ENCODE measurements at places on chromosomes 3 and 15.
A peak's percentile ranks its signal among the peaks of the same experiment; 100 is the strongest.

DNA sequence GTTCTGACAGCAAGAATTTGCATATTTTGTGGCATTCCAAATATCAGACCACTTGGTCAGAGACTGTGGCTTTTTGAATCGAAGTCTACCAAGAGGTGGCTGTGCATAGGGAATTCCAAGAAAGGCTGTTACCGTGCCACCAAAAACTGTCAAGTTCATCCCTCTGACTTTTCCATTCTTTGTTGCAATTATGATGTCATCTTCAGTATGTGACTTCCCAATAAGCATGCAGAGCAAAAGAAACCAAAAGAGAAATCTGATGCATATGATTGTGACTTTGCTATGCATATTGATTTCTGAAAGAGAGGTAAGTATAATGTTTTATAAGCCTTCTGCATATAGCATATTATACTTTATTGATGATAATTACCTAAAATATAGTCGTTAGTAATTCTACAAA, 6.5 kb downstream of the BCHE start:
- no peak for DNase-seq

- DNase-seq: no peak
Observed at GRCh38 chr15:94704421-94704820, 473.1 kb downstream of the MCTP2 start.

DNA sequence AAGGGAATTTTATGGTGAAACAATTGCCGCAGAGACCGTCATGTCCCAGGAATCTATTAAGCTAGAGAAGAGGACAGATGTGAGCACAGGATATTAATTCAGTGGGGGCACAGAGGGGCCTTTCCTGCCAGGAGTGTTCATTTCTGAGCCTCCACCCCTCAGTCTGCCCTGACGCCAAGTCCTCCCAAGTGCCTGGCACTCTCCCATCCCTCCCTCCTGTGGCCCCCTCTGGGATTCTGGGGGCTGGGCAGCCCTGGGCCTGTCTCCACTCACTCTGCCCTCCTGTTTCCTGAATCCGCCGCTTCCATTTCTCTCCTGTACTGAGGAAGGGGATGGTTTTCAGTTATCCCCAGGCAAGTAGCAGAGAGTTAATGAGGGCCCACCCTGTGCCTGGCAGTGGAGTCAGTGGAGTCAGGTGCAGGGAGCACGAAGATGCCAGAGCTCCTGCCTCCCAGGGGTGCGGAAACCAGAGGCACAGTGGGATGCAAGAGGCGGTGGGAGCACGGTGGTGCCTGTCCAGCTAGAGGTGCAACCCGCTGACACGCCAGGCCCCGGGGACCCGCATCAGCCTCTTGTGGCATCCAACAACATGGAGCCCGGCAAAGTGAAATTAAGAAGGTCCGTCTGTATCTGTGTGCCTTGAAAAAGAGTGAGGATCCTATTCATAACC, 212.5 kb downstream of the XXYLT1 start:
- DNase-seq: no peak

DNA sequence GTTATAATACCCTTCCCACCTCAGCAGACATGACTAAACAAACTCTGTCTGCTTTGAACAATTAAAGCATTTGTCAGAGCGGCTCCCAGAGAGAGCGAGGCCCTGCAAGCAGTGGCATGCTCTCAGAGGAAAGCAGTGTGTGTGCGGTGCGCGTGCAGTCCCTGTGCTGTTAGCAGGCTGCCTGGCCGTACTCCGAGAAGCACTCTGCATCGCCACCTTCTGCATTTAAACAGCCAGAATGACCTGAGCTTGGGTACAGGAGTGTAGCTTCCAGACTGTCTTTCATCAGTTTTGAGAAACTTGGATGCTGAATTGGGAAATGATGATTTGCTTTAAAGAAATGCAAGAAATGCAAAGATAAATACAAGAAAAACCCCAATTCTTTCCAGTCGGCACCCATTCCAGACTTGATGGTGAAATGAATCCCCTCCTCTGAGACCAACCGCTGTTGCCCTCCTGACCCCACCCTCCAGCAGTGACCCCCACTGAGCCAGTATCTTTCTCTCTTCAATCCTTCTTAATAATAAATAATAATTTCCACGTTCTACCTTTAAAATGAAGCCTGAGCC, 113.5 kb downstream of the VGLL4 start:
- no peak for DNase-seq

- DNase-seq: no peak
Observed at GRCh38 chr3:81913886-81914663, 152.6 kb upstream of the GBE1 start.

GRCh38 chr3:58722561-58722960, 56.0 kb upstream of the FAM3D start:
- DNase-seq: no peak

DNA sequence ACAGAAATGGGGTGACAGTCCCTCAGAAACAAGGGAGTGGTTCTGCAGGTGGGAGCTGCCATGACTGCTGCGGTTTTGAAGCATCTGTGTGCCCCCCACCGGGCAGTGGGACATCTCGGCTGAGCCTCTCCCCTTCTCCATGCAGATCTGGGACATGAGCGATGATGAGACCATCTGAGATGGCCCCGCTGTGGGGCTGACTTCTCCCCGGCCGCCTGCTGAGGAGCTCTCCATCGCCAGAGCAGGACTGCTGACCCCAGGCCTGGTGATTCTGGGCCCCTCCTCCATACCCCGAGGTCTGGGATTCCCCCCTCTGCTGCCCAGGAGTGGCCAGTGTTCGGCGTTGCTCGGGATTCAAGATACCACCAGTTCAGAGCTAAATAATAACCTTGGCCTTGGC, 89.0 kb downstream of the VGLL4 start:
- DNase-seq: no peak

DNA sequence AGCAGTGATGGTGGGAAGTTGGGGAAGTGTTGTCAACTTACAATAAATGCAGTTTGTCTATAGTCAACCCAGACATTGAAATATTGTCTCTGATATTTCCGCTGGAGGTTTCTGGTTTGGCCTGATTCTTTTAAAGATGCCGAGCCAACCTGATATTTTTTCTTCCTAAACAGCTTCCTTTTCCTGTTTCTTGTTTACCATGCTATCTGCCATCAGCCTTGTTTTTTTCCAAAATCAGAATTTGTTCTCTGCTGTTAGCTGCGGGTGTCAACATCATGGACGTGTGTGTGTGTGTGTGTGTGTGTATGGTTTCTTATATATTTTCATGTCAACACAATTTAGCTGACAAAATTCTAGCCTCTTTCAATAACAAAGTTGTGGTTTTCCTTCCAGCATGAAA, 41.2 kb upstream of the XCR1 start:
- no peak for DNase-seq

GRCh38 chr3:84724877-84725276, 233.9 kb upstream of the CADM2 start:
- no peak for DNase-seq

DNA sequence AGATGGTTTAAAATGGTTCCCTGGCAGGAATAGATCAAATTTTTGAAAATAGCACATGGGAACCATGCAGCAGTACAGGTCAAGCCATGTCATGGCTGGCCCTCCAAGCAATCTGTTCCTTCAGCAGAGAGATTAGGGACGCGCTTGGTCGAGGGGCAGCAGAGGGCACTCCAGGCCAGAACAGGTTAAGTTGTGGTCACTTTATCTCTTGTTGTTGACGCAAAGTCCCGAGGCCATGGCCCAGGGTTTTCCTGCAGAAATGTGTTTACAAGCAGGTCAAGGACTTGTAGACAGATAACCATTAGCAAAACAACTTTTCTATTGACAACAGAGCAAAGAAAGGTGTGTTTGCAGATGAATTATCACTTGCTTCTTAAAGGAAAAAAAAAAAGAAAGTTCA, 570.0 kb upstream of the NR2F2 start:
- DNase-seq: peak; percentile 43

DNA sequence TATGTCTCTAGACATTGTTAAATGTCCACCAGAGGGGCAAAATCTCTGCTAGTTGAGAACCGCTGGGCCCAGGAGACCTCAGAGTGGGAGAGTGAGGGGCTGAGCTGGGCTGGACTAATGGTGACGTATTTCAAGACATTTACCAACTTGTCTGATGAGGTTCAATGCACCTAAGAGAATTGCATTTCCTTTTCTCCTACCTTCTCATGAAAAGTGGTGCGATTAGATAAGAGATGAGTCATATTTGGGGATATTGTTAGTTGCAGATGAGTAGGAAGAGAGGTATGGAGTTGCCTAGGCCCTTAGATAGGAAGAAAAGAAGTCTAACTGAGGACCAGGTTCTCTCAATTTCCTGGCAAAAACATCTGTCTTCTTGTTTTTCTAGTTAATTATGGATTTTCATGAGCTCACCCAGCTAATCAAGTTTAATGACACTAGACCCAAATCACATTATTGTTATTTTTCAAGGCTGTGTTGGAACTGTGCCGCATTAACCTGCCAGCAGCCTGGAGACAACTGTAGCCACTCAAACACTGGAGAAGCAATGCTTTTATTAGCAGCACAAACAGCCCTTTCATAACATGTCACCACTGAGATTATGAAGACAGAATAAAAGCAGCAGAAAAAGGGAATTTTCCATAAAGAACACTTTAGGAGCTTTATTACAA, 144.2 kb downstream of the PDCD6IP start:
- DNase-seq: no peak

- DNase-seq: no peak
Observed at GRCh38 chr3:179348325-179349013, 960 bp downstream of the MFN1 start.

DNA sequence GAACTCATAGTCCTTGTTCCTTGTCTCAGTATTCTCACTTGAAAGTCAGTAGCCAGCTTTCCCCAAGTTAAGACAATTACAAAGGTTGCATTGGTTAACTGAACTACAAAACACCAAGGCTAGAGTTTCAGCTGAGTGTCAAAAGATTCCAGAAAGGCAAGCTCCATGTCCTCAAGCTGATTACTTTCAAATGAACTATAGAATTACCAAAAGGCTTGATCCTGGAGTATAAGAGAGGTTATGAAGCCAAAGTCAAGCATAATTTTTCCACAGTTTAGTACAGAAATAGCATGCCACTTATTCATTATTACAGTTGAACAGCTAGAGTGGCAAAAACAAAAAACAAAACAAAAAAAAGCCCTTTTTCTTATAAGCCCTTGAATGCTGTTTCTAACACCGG, 51.9 kb downstream of the ZBTB20 start:
- no peak for DNase-seq

- DNase-seq: no peak
Observed at GRCh38 chr3:35849963-35850362, 210.6 kb downstream of the ARPP21 start.

DNA sequence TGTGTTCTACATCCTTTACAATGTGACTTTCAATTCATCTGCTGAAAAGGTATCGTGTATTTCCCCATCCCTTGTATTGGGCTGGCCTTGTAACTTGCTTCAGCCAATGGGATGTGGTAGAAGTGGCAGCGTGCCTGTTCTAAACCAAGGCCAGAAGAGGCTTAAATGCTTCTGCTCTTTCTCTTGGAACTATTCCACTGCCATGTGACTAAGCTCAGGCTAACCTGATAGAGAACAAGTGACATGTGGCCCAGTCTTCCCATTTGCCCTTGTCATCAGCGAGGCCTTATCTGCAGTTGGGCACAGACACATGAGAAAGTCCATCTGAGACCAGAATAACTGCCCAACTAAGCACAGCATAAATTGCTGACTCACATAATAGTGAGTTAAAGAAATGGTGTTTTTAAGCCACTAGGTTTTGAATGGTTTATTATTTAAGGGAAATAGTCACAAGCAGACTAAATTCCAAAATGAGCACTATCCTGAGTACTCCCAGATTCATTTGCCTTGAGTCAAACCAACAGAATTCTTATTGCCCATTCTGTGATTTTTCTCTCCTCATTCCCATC, 230.2 kb downstream of the CPNE4 start:
- DNase-seq: no peak

GRCh38 chr3:14297784-14298236, 104.6 kb upstream of the SLC6A6 start:
- DNase-seq: no peak

GRCh38 chr3:190076136-190076535, 44.6 kb downstream of the P3H2 start:
- DNase-seq: no peak

- no peak for DNase-seq
Observed at GRCh38 chr3:102018551-102018950, 169.2 kb downstream of the NFKBIZ start.

DNA sequence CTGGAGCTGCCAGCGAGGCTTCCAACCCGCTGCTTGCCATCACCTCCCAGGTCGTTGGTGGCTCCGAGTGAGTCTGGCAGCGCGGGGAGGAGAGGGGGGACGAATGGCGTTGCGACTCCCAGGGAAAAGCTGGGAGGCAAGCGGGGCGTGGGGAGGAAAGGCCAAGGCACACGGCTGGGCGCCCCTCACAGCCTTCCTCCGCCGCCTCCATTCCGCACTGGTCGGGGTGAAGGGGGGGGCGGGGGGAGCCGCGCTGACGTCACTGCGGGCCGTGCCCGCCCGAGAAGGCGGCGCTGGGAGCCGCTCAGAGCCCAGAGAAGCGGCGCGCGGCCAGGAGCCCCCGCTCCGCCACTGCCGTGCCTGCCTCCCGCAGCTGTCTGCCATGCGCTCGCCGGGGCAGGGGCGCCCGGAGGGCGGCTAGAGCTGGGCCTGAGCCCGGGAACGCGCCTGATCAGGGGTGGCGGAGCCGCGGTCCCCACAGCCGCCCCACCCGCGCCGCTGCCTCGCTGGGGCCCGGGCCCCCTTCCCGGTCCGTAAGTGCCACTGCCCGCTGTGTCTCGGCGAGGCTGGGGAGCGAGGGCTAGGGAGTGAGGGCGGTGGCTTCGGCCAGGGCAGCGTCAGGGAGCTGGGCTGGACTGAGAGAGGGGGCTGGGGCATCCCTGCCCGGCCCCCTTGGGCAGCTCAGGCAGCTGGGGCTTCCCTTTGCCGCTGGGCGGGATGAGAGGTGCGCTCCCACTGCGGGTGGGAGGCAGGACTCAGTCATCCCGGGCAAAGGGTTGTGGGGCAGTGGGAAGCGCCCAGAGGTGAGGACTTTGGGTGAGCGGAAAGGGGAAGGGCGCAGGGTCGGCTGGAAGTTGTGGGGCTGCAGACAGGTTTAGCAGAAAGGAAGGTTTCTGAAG, 27.8 kb upstream of the POLG start:
- no peak for DNase-seq

DNA sequence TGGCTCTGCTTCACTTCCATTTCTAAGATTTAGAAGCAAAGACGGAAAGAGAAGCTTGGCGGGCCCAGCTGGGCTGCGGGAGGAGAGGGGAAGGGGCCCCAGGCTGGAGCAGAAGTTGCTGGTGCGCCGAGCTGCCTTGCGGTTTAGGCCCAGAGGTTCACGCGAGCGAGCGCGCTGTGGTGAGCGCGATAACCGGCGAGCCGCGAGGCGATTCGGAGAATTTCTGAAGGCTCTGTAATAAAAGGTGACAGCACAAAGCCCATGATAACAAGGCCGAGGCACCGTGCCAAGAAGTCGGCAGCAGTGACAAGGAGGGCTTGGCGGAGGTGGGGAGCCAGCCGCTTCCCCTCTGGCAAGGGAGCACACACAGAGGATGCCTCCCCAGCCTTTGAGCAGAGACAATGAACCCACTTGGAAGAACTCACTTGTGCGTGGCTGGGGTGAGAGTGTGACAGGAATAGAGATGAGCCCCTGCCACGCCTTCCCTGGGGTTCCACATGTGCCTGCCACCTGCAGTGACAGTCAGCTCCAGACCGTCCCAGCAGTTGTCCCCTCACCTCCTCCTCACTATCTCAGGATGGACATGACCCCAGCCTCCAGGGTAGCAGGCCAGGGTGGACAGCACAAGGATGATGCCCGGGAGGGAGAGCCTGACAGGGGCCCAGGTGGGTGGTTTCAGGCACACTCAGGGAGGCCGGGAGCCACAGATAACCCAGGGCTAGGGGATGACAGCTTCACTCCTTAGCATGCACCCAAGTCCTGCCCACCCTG, 315.2 kb downstream of the UACA start:
- no peak for DNase-seq

- no peak for DNase-seq
Observed at GRCh38 chr3:156037356-156037755, 83.0 kb upstream of the KCNAB1 start.

GRCh38 chr3:157327018-157327417, 109.6 kb upstream of the PTX3 start:
- DNase-seq: no peak
